Activated B cell treated with CpG ODN at 0.5 μM for 24 hours (primary cell): ENCODE measurements at places on chromosomes 13 and 19. TPM values are rescaled to one million over a fixed set of nuclear protein-coding genes. Genes with fewer than 3 reads are reported as not detected.
A peak's percentile ranks its signal among the peaks of the same experiment; 100 is the strongest.

Gene ACP7
- total RNA-seq, result not detected in 2 replicates

Gene PEG3
- total RNA-seq, result not detected in 2 replicates

- H3K27ac ChIP-seq, result no peak overlapping the region
- no peak for DNase-seq
- no peaks in the 10 kb centered on the region for H3K36me3 ChIP-seq
- peaks cover 19% of the 10 kb centered on the region for H3K27me3 ChIP-seq
- H3K4me3 ChIP-seq, result no peak overlapping the region
- no peaks in the 10 kb centered on the region for H3K4me1 ChIP-seq
Measured at GRCh38 chr13:29453617-29454011, 141.9 kb downstream of the SLC7A1 start.

- H3K27me3 ChIP-seq, result no peaks in the 10 kb centered on the region
- peaks cover 17% of the 10 kb centered on the region for H3K36me3 ChIP-seq
- H3K4me1 ChIP-seq, result peaks cover 57% of the 10 kb centered on the region
Measured at GRCh38 chr19:55116859-55117662, at the start of gene PPP1R12C. PPP1R12C (minus strand) TSS chr19:55117637; CDS start chr19:55117543, 94 bp downstream.

DNA sequence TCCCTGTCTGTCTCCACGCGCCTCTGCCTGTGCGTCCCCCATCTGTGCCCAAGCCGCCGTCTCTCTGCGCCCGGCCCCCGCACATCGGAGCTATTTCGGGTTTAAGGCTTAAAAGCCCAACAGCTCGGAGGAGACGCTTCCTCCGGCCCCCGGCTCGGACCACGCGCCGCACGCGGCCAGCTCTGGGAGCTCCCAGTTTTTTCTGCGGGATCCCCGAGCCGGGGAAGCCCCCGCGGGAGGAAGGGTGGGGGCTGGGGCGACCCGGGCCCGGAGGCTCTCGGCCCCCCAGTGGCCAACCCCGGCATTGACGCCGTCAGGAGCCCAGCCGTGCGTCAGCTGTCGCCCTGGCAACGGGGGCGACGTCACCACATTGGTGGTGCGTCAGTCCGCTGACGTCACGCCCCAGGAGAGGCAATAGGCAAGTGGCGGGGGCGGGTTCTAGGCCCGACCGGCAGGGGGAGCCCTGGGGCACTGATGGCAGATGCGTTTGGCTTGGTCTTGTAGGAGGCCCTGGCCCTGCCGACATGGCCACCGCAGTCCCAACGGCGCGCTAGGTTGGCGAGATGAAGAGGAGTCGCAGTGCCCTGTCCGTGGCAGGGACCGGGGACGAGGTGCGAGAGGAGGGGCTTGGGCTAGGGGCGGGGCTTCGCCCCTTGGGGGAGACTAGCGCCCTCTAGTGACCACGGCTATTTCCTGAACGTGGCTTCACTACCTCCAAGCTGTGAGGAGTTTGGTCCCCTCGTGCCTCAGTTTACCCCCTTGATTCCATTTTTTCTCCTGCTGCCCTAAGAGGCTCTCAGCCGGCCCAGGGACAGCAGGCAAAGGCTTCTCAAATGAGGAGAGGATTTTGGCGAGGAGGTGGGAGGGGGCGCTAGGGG is 3.7 kb upstream of the PDE4A start:
- peak overlapping the region; percentile 78 for H3K4me3 ChIP-seq
- H3K27me3 ChIP-seq, result peaks cover 29% of the 10 kb centered on the region
- peaks cover 70% of the 10 kb centered on the region for H3K4me1 ChIP-seq
- H3K36me3 ChIP-seq, result no peaks in the 10 kb centered on the region
